ENCODE measurements at places on chromosomes 4 and X.

- no peak for DNase-seq
Measured at GRCh38 chr4:57055886-57056285, 54.3 kb downstream of the IGFBP7 start.

DNA sequence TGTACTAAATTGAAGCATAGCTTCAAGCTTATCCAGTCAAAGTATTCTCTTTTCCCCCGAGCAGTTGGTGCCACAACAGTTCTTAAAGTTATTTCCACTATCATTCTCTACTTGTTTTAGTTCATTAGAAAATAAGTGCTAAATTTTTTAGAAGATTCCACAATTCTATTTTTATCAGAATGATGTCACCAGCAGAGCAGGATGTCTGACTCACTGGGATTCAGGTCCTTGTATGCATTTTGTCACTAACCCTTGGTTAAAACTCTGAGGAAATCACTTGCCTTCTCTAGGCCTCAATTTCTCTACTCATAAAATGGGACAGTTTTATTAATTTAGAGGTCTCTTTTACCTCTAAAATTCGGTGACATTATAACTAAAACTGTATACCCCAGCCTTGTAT is 3.4 kb downstream of the DDX53 start:
- DNase-seq, result no peak

- DNase-seq, result no peak
Measured at GRCh38 chr4:958314-958665, 15.1 kb downstream of the DGKQ start.

DNA sequence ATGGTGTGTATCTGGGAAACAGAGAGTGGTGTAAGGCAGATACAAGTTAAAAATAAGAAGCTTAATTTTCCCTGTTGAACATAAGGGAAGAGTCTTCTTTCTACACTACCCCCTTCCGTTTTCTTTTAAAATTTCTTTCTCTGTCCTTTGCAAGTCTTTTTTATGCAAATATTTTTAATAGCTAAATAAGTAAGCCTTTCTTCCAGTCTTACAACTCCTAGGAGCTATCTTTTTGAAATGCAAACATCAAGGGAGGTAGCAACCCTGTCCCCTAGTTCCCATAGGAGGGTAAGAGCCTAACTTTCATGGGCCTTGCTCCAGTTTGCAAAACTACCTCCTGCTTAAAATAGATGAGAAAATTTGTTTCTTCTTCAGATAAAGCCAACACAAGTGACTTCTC is 121.5 kb downstream of the MBNL3 start:
- DNase-seq, result no peak

GRCh38 chrX:44071070-44071645 is 98.0 kb upstream of the NDP start:
- no peak for DNase-seq

DNA sequence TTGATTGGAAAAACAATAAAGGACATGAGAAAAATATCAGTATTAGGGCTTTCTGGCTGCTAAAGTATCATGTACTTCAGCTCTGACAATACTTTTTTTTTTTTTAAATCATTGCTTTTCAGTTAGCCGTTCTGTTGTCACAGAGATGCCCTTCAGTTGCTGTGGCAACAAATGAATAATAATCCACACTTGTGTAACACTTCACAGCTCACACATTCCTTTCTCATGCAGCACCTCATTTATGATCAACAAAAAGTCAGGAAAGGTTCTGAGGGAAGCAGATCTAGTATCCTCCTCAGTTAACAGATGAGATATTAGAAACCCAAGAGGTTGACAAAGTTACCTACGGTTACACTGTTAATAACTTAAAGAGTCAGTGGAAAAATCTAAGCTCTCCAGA is 444.2 kb upstream of the SLIT2 start:
- DNase-seq, result no peak

DNA sequence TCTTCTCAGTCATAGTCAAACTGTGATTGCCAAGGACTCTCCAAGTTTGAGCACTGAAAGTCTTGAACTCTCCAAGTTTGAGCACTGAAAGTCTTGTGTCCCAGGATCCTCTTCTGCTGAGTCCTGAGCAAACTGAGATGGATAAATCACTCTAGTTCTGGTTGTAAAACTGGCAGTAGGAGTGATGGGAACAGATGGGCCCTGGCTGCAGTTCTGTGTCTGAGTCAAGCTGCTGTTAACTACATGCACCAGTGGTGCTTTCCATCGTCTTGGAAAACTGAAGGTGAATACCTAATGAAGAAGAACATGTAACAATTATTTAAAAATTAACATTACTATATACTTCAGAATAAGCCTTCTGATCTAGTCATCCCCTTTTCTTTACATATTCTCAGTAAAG is 27.6 kb upstream of the KCNIP4 start:
- DNase-seq, result no peak

- no peak for DNase-seq
Measured at GRCh38 chr4:184641022-184641421, 8.2 kb downstream of the CASP3 start.

DNA sequence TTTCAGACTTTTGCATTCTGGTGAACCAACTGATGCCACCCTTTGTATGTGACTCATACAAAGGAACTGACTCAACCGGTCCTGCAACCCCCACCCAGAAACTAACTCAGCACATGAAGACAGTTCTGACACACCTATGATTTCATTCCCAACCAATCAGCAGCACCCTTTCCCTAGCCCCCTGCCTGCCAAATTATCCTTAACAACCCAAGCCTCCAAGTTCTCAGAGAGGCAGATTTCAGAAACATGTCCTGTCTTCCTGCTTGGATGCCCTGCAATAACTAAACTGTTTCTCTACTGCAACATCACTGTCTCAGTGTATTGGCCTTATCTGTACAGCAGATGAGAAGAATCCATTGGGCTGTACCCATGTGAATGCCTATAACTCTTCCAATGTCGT is 284.7 kb downstream of the CAMK2D start:
- no peak for DNase-seq

- DNase-seq, result no peak
Measured at GRCh38 chr4:62814510-62815047, 1594.7 kb downstream of the TECRL start.

DNA sequence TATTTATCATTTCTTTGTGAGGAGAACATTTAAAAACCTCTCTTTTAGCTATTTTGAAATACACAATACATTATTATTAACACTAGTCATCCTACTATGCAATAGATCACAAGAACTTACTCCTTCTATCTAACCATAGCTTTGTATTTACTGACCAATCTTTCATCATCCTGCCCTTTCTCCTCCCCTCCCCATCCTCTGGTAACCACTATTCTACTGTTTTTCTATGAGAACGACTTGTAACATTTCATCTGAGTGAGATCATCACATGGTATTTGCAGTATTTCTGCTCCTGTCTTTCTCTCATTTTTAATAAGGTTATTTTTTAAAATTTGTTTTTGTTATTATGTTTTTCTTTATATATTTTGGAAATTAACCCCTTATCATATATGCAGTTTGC is 331.8 kb downstream of the TEX13C start:
- no peak for DNase-seq

DNA sequence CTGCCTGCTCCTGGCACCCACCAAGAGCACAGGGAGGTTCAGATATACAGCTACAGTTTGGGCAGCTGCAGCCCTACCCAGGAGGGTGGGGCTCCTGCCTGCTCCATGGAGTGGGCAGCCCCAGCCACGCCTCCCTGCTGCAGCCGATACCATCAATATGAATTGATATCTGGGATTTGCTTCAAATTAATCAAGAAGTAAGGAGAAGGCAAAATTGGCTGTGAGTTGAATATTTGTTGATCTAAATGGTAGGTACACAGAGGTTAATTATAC is 31.2 kb upstream of the ZNF280C start:
- DNase-seq, result no peak

GRCh38 chr4:77240469-77241066 is 83.6 kb downstream of the CCNG2 start:
- DNase-seq, result peak; percentile 6

GRCh38 chrX:27924261-27924660 is 57.0 kb downstream of the DCAF8L1 start:
- DNase-seq, result no peak

DNA sequence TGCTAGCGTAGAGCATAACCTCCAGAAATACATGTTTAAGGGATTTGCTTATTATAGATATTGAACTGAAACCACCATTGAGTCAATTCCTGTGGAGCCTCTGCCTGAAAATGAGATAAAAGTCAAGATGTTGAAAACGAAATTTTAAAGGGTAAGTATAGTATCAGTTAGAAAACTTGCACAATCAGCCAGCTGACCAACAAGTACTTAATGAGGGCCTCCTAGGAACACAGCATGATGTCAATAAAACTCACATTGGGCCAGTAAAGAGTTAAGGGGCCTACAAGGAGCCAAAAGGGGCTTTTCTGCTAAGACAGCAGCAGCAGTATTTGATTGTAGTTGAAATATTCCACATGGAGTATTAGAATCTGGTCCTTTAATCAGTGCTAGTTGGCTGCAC is 314.1 kb upstream of the PPARGC1A start:
- DNase-seq, result no peak

GRCh38 chr4:74037076-74037955 is 1.2 kb downstream of the CXCL3 start:
- no peak for DNase-seq

- DNase-seq, result no peak
Measured at GRCh38 chr4:140739971-140740370, 16.2 kb downstream of the TBC1D9 start.

GRCh38 chr4:105327222-105327621 is 146.6 kb downstream of the PPA2 start:
- no peak for DNase-seq

- DNase-seq, result no peak
Measured at GRCh38 chr4:10078481-10079233, 37.9 kb downstream of the WDR1 start.

GRCh38 chr4:40453912-40454311 is 118.8 kb downstream of the CHRNA9 start:
- DNase-seq, result no peak

DNA sequence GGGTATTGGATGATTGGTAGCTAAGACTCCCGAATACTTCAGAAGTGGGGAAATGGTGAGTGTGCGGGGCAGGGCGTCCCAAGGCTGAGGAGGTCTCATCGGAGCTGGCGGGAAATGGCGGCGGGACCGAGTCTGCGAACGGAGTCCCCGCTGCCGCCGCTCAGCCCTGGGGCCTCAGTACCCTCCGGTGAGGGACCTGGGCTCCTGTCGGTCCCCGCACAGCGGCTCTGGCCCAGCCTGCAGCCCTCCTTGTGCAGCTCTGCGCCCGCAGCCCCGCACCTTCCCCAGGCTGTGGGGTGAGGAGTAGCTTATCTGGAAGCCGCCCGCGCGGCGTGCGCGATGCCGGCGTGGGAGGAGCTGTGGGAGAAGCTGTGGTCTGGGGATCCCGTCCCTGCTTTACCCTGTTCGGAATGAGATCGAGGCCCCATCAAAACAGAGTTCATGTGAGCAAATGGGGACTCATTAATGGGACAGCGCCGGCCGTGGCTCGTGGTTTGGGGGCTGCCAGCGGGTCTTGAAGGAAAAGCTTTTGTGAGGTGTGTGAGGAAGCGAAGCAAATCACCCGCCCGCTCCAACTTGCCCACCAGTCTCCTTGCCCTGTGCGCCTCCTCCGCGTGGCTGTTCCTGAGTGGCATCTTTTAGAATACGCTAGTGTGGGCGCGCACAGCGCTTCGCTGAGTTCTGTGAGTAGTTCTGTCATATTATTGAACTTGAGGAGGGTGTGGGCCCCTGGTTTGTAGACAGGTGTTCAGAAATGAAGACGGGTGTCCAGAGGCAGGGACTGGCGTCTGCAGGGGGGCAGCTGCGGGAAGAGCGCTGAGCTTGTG is 531 bp downstream of the ZNF141 start:
- DNase-seq, result no peak

- no peak for DNase-seq
Measured at GRCh38 chr4:43242606-43243005, 350.1 kb downstream of the GRXCR1 start.

DNA sequence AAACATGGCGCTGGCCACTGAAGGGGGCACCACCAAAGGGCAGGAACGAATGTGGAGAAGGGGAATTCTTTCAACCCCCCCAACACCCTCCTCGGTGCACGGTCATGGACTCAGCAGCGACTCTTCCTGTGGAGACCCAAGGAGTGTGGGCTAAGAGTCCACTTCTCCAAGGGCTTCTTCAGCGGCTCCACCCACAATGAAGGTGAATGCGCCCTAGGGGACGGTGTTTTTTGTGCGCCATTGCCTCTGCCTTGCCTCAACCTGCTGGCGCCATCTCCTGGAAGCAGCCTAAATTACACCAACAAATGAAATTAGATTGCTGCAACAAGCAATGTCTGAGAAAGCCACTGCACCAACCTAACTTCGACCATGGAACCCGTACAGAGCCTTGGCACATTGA is 169.2 kb upstream of the MAGEB18 start:
- peak; percentile 36 for DNase-seq

DNA sequence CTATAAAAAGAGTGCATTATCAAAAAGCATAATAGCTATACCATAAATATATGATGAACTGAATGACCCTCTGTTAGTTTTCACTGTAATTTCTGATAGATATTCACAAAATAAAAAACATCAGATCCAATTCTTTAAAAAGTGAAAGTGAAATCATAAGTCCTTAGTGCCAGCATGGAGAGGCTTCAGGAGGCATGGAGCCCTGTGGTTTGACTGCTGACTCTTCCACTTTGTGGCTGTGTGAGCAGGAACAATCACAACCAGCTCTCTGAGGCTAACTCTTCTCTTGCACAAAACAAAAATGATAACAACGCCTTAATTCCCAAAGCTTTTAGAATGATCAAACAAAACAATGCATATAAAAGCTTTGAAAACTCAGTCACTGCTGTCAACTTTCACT is 1143.9 kb downstream of the PDHA2 start:
- DNase-seq, result no peak

- no peak for DNase-seq
Measured at GRCh38 chr4:78720994-78721677, 55.0 kb upstream of the BMP2K start.

- no peak for DNase-seq
Measured at GRCh38 chr4:1235381-1236102, 13.4 kb downstream of the CTBP1 start.

DNA sequence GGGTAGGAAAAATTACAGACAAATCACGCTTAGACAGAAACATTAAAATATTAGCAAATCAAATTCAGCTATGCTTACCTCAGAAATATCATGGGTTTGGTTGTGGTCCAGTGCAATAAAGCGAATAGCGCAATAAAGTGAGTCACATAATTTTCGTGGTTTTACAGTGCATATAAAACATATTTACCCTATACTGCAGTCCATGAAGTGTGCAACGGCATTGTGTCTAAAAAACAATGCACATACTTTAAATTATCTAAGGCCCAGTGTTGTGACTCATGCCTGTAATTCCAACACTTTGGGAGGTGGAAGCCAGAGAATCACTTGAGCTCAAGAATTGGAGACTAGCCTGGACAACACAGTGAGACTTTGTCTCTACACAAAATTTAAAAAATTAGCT is 195.7 kb upstream of the IL1RAPL1 start:
- DNase-seq, result no peak

- DNase-seq, result no peak
Measured at GRCh38 chr4:125115941-125116340, 198.8 kb upstream of the FAT4 start.
